Daoy (cell line): ENCODE measurements at places on chromosomes 1 and 21. TPM values are rescaled to one million over a fixed set of nuclear protein-coding genes. Genes with fewer than 3 reads are reported as not detected.

- DNase-seq, result no peak
Observed at GRCh38 chr1:223549740-223550139, 115.8 kb downstream of the CAPN8 start.

GRCh38 chr1:219495737-219496408 is 117.0 kb downstream of the ZC3H11B start:
- no peak for DNase-seq

DNA sequence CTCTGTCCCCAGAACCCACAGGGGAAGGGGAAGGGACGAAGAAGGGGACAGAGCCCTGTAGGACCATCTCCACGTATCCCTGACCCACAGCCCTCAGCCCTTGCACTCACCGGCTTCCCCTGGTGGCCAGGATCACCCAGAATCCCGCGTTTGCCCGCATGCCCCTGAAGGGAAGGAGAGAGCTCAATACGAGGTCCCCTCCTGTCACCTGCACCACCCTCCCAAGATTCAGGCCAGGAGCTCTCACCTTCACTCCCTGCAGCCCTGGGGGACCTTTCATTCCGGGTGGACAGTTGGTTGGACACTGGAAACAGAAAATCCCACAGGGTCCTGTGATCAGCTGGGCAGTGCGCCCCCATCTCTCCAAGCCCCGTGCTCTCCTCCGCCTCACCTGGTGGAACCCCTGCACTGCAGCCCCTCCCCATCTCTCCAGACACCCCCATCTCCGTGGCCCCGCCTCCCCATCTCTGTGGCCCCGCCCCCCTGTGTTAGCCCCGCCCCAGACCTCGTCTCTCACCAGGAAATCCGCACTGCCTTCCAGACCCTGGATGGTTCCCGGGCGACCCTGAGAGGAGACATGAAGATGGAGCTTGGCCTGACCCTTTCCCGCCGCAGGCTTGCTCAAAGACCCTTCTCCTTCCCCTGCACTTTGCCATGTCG is 6.0 kb downstream of the COL9A2 start:
- DNase-seq, result no peak

DNA sequence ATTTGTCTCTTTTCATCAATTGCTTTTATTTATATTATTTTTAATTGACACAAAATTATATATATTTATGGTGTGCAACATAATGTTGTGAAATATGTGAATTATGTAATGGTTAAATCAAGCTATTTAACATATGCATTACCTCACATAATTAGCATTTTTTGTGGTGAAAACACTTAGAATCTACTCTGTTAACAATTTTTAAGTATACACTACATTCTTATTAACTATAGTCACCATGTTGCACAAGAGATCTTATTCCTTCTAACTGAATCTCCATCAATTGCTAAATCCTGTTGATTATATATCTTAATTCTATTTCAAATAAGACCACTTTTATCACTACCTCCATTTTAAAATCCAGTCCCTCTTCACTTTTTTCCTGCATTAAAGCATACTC is 42.5 kb downstream of the PLPPR5 start:
- DNase-seq, result no peak

DNA sequence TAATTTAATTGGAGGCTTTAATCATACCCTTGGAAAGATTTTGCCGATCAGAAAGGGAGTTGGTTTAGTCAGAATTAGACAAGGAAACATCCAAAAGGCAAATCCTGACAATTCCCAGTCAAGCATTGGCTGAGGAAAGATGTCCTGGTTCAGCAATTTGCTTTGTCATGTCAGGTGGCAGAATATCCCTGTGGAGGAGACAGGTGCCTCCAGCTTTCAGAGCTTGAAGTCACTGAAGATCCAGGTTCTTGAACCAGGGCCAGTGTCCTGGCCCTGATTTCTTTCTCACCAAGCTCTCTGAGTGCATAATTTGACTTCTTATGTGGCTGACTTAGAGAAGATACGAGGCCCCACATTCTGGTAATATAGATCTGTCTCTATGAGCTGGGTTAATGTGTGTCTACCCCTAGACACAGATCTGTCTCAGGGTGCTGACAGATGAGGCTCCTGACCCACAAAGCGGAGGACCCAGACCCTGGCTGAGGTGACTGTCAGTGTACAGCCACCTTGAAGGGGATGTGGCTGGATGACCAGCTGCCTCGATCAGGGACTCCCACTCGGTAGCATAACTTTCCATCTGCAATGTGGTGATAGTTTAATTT is 118.9 kb downstream of the HHAT start:
- DNase-seq, result no peak

Gene PROK1
- total RNA-seq, result not detected in 2 replicates

GRCh38 chr21:36965720-36966065 is 776 bp downstream of the HLCS start:
- DNase-seq, result no peak
